ENCODE measurements at places on chromosomes 6 and 20. TPM values are rescaled to one million over a fixed set of nuclear protein-coding genes. Genes with fewer than 3 reads are reported as not detected.
A peak's percentile ranks its signal among the peaks of the same experiment; 100 is the strongest.

The NKAPL gene
- total RNA-seq: not detected

The FGD2 gene
- total RNA-seq: 12.6 TPM

The HMGCLL1 gene
- total RNA-seq: not detected

The AIF1 gene
- 13.2 TPM for total RNA-seq

The DAAM2 gene
- total RNA-seq: not detected

- peaks cover 23% of the 10 kb centered on the region for H3K4me1 ChIP-seq
- peak overlapping the region; percentile 96 for H3K4me3 ChIP-seq
- peak overlapping the region; percentile 8 for H3K27ac ChIP-seq
These were observed 2.1 kb downstream of the HIVEP1 start for GRCh38 chr6:12014027-12014872.

DNA sequence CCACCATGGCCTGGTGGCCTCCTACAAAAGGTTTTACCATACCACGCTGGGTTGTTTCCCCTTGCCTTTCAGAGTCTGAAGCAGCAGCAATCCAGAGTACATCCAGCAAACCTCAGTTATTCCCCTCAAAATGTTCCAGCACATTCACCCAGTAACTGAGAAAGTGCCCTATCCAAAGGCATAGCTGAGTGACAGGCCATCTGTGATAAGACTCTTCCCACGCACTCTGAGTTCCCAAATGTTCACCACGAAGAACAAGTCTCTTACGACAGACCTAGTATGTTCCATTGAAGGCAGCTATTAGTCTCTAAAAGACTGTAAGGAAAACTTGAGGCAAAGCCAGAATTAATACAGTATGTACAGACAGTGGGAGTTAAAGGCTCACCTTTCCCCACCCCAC, 31.6 kb upstream of the C20orf144 start:
- DNase-seq: no peak
- H3K27ac ChIP-seq: peak overlapping the region; percentile 32
- H3K4me3 ChIP-seq: no peak overlapping the region
- H3K27me3 ChIP-seq: no peaks in the 10 kb centered on the region
- peaks cover 5% of the 10 kb centered on the region for H3K4me1 ChIP-seq

GRCh38 chr6:34370361-34370760, 22.1 kb downstream of the NUDT3 start:
- no peak for DNase-seq
- H3K4me1 ChIP-seq: peaks cover 19% of the 10 kb centered on the region
- peaks cover 2% of the 10 kb centered on the region for H3K36me3 ChIP-seq
- H3K27ac ChIP-seq: no peak overlapping the region
- H3K27me3 ChIP-seq: no peaks in the 10 kb centered on the region

DNA sequence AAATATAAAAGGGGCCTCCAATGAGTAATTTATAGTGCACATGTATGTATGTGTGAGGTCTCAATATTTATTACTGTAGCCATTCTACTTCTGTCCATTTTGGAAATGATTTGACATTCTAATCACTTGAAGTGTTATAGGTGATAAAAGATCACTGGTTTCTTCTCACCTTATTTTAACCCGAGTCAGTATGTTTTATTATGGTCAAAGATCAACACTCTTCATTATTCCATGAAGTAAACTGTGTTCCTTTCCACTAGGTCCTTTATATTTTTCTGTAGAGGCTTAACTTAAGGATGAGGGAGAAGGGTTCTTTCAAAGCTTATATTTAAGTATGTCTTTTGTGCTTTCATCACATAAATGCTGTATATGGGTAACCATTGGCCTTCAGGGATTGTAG, 47.2 kb downstream of the FAM83B start:
- no peaks in the 10 kb centered on the region for H3K36me3 ChIP-seq
- DNase-seq: no peak
- H3K27ac ChIP-seq: no peak overlapping the region
- no peaks in the 10 kb centered on the region for H3K27me3 ChIP-seq

DNA sequence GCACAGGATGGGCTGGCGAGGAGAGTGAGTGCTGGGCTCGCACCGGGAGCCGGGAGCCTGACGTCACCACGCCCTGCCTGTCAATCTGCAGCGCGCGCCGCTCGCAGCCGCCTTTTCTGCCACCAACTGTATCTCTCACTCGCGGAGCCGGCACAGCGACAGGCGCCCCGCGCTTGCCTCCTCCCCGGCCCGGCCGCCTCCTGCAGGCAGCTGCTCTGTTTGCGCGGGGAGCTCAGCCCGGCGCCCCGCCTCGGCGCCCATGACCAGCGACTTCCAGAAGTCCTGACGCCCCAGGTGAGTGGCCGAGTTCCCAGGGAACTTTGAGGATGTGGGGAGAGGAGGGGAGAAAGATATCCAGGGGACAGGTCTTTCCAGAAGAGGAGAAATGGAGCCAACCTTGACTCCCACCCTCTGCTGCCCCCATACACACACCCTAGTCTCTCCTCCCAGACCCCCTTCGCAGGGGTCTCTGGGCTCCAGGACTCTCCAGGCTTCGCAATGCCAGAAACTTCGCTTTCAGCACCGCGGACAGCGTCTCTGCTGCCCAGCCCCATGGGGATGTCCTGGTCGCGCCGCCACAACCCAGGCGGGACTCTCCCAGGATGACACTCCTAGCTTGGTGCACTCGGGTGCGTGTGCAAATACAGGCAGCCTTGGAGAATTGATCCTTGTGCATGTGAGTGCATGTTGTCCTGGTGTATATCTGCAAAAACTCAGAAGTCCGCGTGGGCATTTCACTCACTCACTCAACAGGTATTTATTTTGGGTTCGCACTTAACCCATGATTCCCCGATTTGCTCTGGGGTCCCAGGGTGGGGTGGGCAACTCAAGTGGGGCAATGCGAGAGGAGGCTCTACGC, at the start of gene GPR6:
GPR6 (plus strand) TSS at position 138 of the 859 bp plus-strand sequence. CDS start 802 bp downstream, outside the sequence.
- peaks cover 61% of the 10 kb centered on the region for H3K27me3 ChIP-seq
- H3K36me3 ChIP-seq: peaks cover 2% of the 10 kb centered on the region
- no peak within 1 kb of the TSS for H3K27ac ChIP-seq
- DNase-seq: no peak

- no peaks in the 10 kb centered on the region for H3K36me3 ChIP-seq
- no peak overlapping the region for H3K4me3 ChIP-seq
- no peaks in the 10 kb centered on the region for H3K4me1 ChIP-seq
- no peak overlapping the region for H3K27ac ChIP-seq
- DNase-seq: no peak
These were observed 683.7 kb downstream of the EPM2A start for GRCh38 chr6:145051661-145052060.

- peaks cover 2% of the 10 kb centered on the region for H3K36me3 ChIP-seq
- H3K27ac ChIP-seq: no peak overlapping the region
- H3K27me3 ChIP-seq: peaks cover 61% of the 10 kb centered on the region
- H3K4me3 ChIP-seq: no peak overlapping the region
These were observed 337.7 kb upstream of the PRND start for GRCh38 chr20:4383961-4384360.

DNA sequence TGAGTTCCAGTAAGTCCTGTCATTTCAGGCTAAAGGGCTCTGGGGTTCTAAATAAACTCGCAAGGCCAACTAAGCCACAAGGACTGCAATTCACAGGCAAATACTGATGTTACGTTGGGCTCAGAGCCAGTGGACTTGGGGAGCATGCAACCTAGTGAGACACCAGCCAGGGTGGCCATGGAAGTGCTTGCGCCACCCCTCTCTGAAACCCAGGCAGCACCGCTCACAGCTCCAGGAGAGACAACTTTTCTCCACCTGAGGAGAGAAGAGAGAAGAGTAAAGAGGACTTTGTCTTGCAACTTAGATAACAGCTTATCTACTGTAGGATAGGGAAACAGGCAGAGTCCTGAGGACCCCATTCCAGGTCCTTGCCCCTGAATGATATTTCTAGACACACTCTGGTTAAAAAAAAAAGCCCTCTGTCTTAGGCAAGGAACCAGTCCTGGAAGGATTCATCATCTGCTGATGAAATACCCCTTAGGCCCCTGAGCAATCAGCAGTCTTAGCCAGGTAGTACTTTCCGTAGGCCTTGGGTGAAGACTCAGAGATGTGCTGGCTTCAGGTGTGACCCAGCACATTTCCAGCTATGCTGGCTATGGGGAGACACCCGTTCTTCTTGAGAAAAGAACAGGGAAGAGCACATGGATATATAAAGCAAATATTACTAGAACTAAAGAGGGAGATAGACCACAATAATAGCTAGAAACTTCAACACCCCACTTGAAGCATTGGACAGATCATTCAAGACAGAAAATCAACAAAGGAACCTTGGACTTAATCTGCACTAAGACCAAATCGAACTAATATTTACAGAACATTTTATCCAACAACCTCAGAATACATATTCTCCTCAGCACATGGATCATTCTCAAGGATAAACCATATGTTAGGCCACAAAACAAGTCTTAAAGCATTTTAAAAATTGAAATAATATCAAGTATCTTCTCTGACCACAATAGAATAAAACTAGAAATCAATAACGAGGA, 31.5 kb upstream of the TBC1D32 start:
- H3K27me3 ChIP-seq: peaks cover 35% of the 10 kb centered on the region
- no peaks in the 10 kb centered on the region for H3K4me1 ChIP-seq
- no peak overlapping the region for H3K27ac ChIP-seq
- DNase-seq: no peak

Data from T-helper 17 cell (primary cell).